Suprapubic skin (tissue), 4 donors: ENCODE measurements at places on chromosomes 5 and 9. TPM values are rescaled to one million over a fixed set of nuclear protein-coding genes. Genes with fewer than 3 reads are reported as not detected.

GRCh38 chr5:38414348-38414747, 142.1 kb downstream of the LIFR start:
- no peaks in the 10 kb centered on the region for H3K4me1 ChIP-seq
- peaks cover 1% of the 10 kb centered on the region for H3K27me3 ChIP-seq
- no peaks in the 10 kb centered on the region for H3K36me3 ChIP-seq
- no peak overlapping the region for H3K4me3 ChIP-seq
- DNase-seq, result no peak

- H3K36me3 ChIP-seq, result no peaks in the 10 kb centered on the region
- H3K4me1 ChIP-seq, result peaks cover 25% of the 10 kb centered on the region
- H3K27ac ChIP-seq, result no peak overlapping the region
- DNase-seq, result no peak
- H3K27me3 ChIP-seq, result peaks cover 32% of the 10 kb centered on the region
Observed at GRCh38 chr9:126708178-126708577, 94.5 kb downstream of the LMX1B start.

GRCh38 chr9:85534340-85534739, 207.4 kb downstream of the AGTPBP1 start:
- no peaks in the 10 kb centered on the region for H3K36me3 ChIP-seq
- H3K4me3 ChIP-seq, result no peak overlapping the region
- no peak overlapping the region for H3K27ac ChIP-seq
- no peak for DNase-seq

GRCh38 chr9:105535920-105536668, 21.8 kb upstream of the FKTN start:
- no peak overlapping the region for H3K4me3 ChIP-seq
- H3K36me3 ChIP-seq, result peaks cover 3% of the 10 kb centered on the region
- H3K27me3 ChIP-seq, result no peaks in the 10 kb centered on the region
- H3K4me1 ChIP-seq, result no peaks in the 10 kb centered on the region
- H3K27ac ChIP-seq, result no peak overlapping the region

DNA sequence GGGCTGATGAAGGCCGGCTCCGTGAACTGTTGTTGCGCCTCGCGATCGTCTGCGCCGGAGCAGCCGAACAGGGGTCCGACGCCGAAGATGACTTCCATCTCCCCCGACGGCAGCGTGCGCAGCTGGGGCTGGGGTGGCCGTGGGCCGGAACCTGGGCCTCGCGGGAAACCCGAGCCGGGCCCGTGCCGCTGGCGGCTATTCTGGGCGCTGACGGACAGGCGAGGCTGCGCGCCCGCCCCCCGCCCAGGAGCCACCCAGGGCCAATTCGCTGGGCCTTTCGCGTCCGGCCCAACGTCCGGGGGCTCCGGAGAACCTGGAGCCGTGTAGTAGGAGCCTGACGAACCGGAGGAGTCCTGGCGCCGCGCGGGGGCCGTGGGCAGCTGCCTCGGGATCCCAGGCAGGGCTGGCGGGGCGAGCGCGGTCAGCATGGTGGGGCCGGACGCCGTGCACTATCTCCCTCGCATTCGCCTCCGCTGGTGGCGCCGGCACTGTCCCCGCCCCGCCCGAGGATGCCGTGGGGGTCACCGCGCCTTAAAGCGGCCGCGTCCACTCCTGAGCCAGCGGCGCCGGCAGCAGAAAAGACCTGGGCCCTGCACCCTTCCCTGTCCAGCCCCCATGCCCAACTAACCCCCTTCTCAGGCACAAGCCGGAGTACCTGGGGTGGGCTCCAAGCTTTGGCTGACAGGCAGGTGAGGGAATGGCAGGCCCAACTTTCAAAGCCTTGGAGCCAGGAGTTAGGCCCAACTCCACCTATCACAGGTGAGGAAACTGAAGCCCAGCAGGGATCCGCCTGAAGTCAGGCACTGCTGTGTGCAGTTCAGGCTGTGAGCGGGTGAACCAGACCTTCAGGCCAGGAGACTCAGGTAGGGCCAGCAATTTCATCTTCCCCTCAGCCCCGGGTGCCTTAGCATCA, at the start of gene PROB1:
TSS of gene PROB1 (minus strand) at position 451 of the 913 bp plus-strand sequence. CDS start at position 428, 23 bp downstream.
- peaks cover 43% of the 10 kb centered on the region for H3K4me1 ChIP-seq
- H3K27ac ChIP-seq, result no peak within 1 kb of the TSS
- peaks cover 25% of the 10 kb centered on the region for H3K27me3 ChIP-seq
- DNase-seq, result no peak
- no peaks in the 10 kb centered on the region for H3K36me3 ChIP-seq

DNA sequence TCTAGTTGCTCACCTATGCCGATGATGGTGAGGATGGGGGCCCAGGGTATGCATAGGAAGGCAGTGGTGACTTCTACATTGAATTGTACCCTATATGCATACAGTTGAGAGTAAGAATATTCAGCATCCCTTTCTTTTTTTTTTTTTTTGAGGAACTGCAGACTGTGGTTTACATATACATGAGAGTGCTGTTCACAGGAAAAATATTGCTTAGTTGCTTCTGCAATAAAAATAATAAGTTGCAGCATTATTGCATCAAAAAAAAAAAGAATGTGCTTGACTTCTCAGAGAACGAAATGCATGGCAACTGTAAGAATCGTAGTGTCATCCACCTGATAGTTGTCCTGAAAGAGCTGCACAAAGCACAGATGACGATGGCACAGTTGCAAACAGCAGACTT, 52.8 kb downstream of the PTCD2 start:
- no peaks in the 10 kb centered on the region for H3K27me3 ChIP-seq
- no peaks in the 10 kb centered on the region for H3K36me3 ChIP-seq
- H3K4me3 ChIP-seq, result no peak overlapping the region
- no peak overlapping the region for H3K27ac ChIP-seq
- DNase-seq, result no peak

GRCh38 chr9:113350107-113350661, 843 bp downstream of the BSPRY start:
- peaks cover 22% of the 10 kb centered on the region for H3K4me1 ChIP-seq
- H3K36me3 ChIP-seq, result no peaks in the 10 kb centered on the region
- DNase-seq, result no peak
- peaks cover 24% of the 10 kb centered on the region for H3K27me3 ChIP-seq

DNA sequence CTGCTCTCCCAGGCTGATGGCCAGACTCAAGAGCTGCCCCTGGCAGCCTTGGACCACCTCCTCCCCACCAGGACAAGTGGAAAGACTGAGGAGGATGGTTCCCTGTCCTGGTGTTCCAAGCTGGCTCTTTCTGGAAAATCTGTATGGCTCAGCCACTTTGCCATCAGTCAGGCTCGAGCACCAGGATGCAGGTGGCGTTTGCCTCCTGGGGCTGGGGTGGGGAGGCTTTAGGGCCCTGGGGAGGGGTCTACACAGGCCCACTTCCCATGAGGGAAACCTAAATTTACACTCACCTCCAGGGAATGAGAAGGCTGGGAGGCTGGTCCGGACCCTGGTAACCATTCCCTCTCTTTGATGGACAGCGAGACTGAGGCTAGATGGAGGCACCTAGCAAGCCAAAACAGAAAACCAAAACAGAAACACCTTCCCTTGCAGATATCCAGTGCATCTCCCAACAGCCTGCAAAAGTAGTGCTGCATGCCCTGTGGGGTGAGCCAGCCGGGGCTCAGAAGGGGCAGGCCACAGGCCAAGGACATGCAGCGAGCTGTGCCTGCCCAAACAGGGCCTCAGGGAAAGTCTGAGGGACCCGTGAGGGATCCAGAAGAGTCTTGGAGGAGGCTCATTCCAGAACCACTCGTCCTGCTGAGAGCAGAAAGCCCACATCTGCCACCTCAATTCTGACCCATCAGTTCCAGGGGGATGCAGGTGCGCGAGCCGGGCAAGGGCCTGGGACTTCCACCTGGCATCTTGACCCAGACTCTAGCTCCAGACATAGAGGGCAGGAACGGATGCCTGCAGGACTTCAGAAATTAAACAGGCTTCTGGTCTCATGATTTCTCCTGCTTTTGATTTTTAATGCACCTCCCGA, 5.4 kb upstream of the CSF2 start:
- no peak overlapping the region for H3K27ac ChIP-seq
- DNase-seq, result no peak
- H3K4me3 ChIP-seq, result no peak overlapping the region
- H3K27me3 ChIP-seq, result no peaks in the 10 kb centered on the region
- H3K4me1 ChIP-seq, result peaks cover under 1% of the 10 kb centered on the region

DNA sequence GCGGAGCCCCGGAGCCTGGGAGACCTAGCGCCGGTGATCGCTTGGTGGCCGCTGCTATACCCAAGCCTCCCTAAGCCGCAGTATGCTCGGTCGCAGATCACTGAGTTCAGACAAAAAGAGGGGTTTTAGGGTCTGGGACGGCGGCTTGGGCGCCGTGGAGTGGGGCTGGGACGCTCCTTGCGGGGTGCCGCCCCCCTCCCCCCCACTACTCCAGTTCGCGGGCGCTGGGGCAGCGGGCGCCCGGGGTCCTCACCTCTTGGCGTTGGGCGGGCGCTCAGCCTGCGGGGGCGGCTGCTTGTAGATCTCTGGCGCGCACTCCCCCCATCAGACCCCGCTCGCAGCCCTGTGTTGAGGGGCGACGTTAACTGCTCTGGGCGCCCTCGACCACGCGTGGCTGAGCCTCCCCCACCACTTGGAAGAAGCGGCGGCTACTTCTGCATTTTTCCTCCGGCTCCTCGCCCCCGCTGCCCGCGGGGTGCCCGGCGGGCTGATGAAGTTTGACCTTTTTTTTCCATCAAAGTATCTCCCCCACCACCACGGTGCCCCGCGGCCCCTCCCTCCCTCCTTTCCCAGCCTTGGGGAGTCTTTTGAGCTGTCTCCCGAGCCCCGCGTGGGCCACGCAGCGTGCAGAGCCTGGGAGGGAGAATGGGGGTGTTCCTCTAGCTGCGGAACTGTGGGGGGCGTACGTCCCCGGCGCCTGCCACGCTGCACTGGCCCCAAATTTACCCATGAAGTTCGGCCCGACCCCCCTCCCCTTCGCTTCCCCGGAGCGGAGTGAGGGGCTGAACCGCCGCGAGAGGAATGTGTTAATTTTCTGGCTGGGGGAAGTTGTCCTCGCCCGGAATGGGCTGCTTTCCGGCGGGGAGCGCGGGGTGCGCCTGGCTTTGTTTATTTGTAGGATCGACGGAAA, 1.2 kb downstream of the CXXC5 start:
- H3K4me3 ChIP-seq, result peak overlapping the region; percentile 85
- H3K27ac ChIP-seq, result peak overlapping the region; percentile 86
- peaks cover 65% of the 10 kb centered on the region for H3K4me1 ChIP-seq
- H3K27me3 ChIP-seq, result peaks cover 4% of the 10 kb centered on the region

DNA sequence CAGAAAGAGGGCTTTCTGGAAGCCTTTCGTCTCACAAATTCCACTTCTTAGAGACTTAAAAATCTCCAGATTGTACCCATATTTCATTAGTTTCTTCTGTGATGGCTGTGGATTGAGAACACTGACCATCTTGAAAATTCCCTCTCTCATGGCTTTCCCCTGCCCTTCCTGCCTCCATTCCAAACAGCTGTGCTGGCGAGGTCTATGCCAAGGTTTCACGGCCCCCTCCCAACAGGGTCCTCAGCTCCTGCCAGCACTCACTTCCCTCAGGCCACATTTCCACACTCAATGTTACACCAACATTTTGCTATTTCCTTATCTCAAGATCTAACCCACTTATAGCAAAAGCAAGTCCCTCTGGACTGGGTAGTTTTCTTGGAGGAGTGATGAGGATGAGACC, 40.3 kb upstream of the EQTN start:
- peaks cover 58% of the 10 kb centered on the region for H3K4me1 ChIP-seq
- no peaks in the 10 kb centered on the region for H3K27me3 ChIP-seq
- H3K36me3 ChIP-seq, result no peaks in the 10 kb centered on the region

DNA sequence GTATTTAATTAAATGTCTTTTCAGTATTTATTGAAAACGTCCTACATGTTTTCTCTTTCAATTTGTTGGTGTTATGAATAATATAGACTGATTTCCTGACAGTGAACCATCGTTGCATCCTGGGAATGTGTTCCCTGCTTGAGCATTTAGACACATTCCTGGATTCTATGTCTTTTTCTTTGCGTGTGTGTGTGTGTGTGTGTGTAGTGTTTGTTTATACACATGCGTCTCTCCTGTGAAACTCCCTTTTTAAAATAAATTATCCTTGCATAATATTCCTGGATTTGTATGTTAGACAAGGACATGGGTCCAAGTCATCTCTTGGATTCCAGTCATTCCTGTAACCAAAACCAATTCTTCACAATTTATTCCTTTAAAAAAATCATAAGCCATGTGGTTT, 153.4 kb downstream of the HSPA4 start:
- H3K4me3 ChIP-seq, result no peak overlapping the region
- no peaks in the 10 kb centered on the region for H3K4me1 ChIP-seq
- no peak overlapping the region for H3K27ac ChIP-seq
- DNase-seq, result no peak
- no peaks in the 10 kb centered on the region for H3K27me3 ChIP-seq

- H3K4me1 ChIP-seq, result no peaks in the 10 kb centered on the region
- no peak for DNase-seq
- H3K27ac ChIP-seq, result no peak overlapping the region
- H3K27me3 ChIP-seq, result no peaks in the 10 kb centered on the region
- H3K4me3 ChIP-seq, result no peak overlapping the region
- no peaks in the 10 kb centered on the region for H3K36me3 ChIP-seq
Observed at GRCh38 chr5:148214665-148215185, 11.9 kb downstream of the SPINK6 start.

DNA sequence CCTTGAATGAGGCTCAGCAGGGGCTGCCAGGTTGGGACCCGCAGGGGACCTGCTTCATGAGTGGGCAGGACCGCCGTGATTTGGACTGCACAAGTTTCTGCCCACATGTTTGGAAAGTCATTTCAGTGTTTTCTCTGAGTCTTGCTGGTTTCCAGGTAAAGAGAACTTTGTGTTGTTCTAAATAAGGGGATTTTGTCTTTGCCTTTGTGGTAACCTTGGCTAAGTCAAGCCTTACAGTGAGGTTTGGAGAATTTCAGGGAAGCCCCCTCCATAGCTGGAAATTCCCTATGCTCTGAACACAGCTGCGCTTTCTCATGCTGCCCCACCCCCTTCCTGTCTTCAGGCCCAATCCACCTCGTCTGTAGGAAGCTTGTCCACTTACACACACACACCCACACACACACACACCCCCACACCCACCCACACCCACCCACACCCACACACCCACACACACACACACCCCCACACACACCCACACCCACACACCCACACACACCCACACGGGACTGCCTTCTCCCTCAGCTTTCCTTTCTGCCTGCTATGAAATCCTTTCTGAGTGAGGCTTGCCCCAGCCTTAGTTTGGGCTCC, 270.1 kb downstream of the HSPA4 start:
- H3K36me3 ChIP-seq, result no peaks in the 10 kb centered on the region
- no peaks in the 10 kb centered on the region for H3K27me3 ChIP-seq
- no peak overlapping the region for H3K4me3 ChIP-seq
- no peak for DNase-seq
- H3K27ac ChIP-seq, result no peak overlapping the region

GRCh38 chr5:54556141-54556540, 38.6 kb downstream of the SNX18 start:
- no peak for DNase-seq
- no peaks in the 10 kb centered on the region for H3K4me1 ChIP-seq
- no peak overlapping the region for H3K4me3 ChIP-seq
- no peaks in the 10 kb centered on the region for H3K27me3 ChIP-seq
- no peak overlapping the region for H3K27ac ChIP-seq

- H3K27ac ChIP-seq, result peak overlapping the region; percentile 91
- peak overlapping the region; percentile 80 for H3K4me3 ChIP-seq
- DNase-seq, result no peak
- peaks cover 54% of the 10 kb centered on the region for H3K4me1 ChIP-seq
- peaks cover 14% of the 10 kb centered on the region for H3K36me3 ChIP-seq
Observed at GRCh38 chr9:137619240-137620047, 639 bp downstream of the EHMT1 start.

LHX6 gene
- 3.5 TPM for total RNA-seq

IRX2 gene
- total RNA-seq, result 38.1 TPM

MYMK gene
- not detected for total RNA-seq

CAVIN4 gene
- total RNA-seq, result not detected

PCDHB12 gene
- 0.94 TPM for total RNA-seq

ASPN gene
- total RNA-seq, result 7.0 TPM

SLC34A3 gene
- not detected for total RNA-seq
